ENCODE measurements at places on chromosomes 11 and 22.

- no peak for DNase-seq
Observed at GRCh38 chr11:12397931-12398334, 20.6 kb downstream of the PARVA start.

GRCh38 chr11:45915446-45915845, 2.2 kb downstream of the PEX16 start:
- no peak for DNase-seq

DNA sequence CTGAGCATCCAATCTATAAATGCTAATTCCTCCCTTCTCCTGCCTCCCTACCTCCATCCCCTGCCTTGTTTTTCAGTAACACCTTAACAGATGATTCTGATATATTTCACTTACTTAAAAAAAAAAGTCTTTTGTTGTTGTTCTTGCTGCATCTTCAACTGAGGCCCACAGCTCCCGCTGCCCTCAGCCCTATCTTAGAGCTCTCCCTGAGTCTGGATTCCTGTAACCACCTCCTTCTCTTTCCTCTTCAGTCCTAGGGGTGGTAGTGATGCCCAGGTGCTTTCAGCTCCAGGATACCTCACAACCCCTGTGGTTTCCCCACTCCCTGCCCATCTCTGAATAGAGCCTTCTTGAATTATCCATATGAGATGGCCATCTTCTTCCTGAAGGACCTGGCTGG, 3.7 kb upstream of the KCNE3 start:
- no peak for DNase-seq

DNA sequence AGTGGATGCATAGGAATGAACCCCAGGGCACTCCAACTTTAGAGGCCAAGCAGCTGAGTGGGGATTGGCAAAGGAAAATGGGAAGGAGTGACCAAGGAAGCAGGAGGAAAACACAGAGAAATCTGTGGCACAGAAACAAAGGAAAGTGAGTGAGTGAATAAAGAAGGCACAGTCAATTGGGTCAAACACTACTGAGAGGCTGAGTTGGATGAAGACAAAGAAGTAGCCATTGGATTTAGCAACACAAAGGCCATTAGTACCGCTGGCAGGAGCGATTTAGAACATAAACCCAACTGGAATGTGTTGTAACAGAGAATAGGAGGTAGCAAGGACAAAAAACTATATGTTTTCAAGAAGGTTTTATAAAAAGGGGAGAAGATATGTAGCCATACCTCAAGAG, 6.6 kb upstream of the NXPE1 start:
- no peak for DNase-seq

GRCh38 chr11:132093536-132094259, 723.3 kb downstream of the NTM start:
- DNase-seq: no peak

GRCh38 chr22:24247564-24248344, 2.9 kb upstream of the GGT5 start:
- DNase-seq: peak; percentile 98

GRCh38 chr22:27231266-27231665, 570.3 kb downstream of the MN1 start:
- DNase-seq: no peak

DNA sequence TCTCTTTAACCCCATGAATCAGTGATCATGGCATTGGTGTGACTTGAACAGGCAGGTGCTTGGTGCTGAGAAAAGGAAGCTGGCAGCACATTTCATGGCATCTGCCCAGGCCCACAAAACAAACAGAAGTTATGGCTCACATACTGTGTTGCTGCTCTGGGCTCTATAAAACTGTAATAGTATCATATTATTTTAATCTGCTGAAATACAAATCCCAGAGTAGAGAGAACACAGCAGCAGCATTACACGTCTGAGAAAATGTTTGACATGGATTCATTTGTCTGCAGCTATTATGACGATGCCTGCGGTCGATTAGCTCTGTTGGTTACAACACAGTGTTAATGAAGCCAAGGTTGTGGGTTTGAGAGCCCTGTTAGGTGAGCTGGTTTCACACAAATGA, 80.8 kb downstream of the ALX4 start:
- DNase-seq: no peak

GRCh38 chr11:34510673-34511072, 2.9 kb downstream of the ELF5 start:
- DNase-seq: no peak

GRCh38 chr22:48629631-48630432, 1197.8 kb downstream of the BRD1 start:
- no peak for DNase-seq

DNA sequence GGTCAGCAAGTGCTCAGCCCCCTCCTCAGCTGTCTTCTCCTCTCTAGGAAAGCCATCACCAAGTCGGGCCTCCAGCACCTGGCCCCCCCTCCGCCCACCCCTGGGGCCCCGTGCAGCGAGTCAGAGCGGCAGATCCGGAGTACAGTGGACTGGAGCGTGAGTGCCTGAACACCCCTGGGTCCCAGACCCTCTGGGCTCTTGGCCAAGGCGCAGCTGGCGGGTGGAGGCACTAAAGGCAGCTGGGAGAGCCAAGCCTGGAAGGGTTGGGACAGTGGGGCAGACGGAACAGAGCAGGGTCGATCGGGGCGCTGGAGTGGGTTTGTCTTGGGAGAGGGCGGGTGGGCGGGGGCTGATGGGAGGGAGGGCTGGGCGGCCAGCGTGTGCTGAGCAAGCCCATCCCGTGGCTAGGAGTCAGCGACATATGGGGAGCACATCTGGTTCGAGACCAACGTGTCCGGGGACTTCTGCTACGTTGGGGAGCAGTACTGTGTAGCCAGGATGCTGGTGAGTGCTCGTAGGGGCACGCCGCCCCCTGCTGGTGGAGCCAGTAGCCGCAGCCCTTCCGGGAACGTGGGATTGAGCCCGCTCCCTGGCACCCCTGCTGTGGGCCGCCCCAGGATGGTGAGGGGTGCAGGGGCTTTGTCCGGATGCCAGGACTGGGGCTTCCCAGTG, 14.1 kb upstream of the MDK start:
- no peak for DNase-seq

- DNase-seq: no peak
Observed at GRCh38 chr11:106621484-106621883, 396.8 kb downstream of the GUCY1A2 start.

- DNase-seq: peak; percentile 85
Observed at GRCh38 chr11:8871171-8871775, 39.7 kb upstream of the AKIP1 start.

GRCh38 chr11:67664213-67664585, 10.2 kb downstream of the ALDH3B2 start:
- DNase-seq: peak; percentile 69

GRCh38 chr11:12280838-12281565, 96.4 kb upstream of the PARVA start:
- DNase-seq: peak; percentile 60

DNA sequence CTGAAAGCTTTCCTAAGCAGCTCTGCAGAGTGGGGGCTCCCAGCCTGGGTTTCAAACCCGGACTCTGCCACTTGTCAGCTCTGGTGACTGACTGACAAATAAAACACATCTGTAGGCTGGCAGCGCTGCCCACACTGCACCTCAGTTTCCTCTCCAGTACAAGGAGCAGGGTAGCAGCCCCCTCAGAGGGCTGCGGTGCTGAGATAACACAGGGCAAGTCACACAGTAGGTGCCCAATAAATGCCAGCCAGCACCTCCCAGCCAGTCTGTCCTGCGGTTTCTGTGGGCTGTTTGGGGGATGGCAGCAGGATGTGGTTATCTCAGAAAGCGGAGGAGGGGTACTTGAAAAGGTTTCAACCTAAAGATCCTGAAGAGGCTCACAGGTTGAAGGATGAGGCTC, 1.5 kb downstream of the SYT12 start:
- no peak for DNase-seq

GRCh38 chr11:69535908-69536307, 54.4 kb downstream of the LINC01488 start:
- DNase-seq: peak; percentile 65

- no peak for DNase-seq
Observed at GRCh38 chr22:34885852-34886251, 180.1 kb upstream of the ISX start.

- DNase-seq: no peak
Observed at GRCh38 chr22:44721213-44721612, 19.2 kb downstream of the PRR5 start.

GRCh38 chr11:61115498-61116224, 13.4 kb downstream of the CD5 start:
- DNase-seq: peak; percentile 72

GRCh38 chr11:34309965-34310364, 47.8 kb downstream of the ABTB2 start:
- DNase-seq: no peak

DNA sequence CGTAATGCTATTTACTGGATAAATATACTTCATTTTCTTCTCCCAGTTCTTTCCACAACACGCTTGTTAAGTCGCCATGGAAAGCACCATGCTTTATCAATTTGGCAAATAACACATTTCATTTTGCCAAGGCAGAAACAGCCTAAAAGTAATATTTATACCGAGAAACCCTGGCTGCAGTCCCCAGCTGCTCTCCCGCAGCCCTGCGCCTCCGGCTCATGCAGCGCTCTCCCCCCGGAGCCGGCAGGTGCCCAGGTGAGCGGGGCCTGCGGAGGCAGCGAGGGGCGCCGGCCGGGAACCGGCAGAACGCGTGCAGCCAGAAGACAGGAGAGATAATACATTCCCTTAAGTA, 681 bp upstream of the ARHGEF12 start:
- DNase-seq: no peak

DNA sequence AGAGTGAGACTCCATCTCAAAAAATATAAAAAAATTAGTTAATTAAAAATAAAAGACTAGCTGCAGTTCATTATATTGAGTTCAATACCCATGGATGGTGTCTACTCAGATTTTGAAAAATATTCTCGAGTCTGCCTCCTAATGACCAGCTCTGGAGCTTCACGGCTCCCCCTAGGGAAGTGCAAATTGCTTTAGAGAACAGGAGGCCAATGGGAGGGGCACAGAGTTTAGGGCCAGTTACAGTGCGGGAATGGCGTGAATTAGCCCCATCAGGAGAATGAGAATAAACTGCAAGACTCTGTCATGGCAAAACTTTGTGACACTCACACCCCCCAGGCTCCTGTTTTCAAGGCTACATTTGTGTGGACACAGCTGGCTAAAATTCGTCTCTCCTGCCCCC, 4.6 kb downstream of the FGF4 start:
- no peak for DNase-seq

DNA sequence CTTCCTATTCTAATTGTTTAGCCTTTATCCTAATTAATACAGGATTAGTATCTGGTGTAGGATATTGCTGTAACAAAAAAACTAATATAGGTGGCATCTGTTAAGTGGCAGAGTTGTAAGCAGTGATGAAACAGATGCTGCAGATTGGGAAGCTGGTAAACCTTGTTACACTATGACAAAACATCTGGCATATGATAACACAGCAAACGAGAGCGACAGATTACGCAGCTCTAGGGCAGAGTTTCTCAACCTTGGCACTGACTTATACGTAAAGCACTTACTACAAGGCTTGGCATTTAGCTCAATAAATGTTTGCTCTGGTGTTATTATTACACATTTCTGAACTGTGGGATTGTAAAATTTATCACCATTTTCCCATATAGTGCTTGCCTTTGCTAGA, 137.0 kb downstream of the ATG16L2 start:
- no peak for DNase-seq

- no peak for DNase-seq
Observed at GRCh38 chr11:88043149-88043548, 132.1 kb downstream of the RAB38 start.

- DNase-seq: no peak
Observed at GRCh38 chr11:106271086-106271485, 193.6 kb downstream of the AASDHPPT start.

DNA sequence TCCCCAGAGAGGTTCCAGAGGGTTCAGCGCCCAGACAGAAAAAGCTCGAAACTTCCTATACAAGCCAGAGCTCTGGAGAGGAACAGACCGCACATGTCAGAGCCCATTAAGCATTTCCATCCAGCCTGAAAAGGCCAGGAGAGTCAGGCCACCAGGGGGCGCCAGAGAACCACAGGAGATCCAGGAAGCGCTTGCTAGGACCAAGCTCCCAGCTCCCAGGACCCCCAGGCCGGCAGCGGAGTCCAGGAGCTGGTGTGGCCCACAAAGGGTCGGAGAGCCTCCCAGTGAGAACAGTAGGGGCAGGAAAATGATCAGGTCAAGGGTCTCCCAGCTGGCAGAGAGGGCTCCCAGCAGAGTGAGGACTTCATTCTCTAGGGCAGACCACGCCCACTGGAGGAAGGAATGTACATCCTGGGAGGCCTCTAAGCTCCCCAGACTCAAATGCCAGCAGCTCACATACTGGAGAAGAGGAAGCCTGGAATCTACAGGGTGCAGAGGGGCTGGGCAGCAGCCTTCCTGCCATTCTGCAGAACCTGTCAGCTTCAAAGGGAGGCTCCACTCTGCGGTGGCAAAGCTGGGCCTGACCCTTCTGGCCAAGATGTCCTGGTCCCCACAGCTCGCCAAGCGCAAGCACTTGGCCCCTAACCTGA, 2.1 kb upstream of the MEI1 start:
- peak; percentile 98 for DNase-seq

DNA sequence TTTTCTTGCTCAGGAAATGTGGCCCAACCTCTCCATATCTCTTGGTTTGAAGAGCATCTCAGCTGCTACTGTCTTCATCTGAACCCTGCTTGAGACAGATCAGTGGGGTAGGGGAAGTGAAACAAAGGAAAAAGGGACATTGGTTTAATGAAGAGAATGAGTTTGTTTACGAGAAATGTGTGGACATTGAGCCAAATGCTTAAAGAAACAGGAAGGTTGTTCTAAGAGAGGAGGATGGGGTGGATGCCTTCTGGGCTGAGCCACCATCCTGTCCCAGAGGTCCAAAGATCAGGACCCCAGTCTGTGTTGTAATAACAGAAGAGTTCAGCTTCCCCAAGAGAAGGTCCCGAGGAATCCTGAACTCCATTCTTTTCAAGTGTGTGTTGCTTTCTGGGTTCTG, 369.7 kb downstream of the INSC start:
- DNase-seq: no peak

GRCh38 chr22:26785932-26786331, 128.5 kb downstream of the MIAT start:
- DNase-seq: no peak

- no peak for DNase-seq
Observed at GRCh38 chr22:39847477-39847876, 46.1 kb downstream of the ENTHD1 start.

DNA sequence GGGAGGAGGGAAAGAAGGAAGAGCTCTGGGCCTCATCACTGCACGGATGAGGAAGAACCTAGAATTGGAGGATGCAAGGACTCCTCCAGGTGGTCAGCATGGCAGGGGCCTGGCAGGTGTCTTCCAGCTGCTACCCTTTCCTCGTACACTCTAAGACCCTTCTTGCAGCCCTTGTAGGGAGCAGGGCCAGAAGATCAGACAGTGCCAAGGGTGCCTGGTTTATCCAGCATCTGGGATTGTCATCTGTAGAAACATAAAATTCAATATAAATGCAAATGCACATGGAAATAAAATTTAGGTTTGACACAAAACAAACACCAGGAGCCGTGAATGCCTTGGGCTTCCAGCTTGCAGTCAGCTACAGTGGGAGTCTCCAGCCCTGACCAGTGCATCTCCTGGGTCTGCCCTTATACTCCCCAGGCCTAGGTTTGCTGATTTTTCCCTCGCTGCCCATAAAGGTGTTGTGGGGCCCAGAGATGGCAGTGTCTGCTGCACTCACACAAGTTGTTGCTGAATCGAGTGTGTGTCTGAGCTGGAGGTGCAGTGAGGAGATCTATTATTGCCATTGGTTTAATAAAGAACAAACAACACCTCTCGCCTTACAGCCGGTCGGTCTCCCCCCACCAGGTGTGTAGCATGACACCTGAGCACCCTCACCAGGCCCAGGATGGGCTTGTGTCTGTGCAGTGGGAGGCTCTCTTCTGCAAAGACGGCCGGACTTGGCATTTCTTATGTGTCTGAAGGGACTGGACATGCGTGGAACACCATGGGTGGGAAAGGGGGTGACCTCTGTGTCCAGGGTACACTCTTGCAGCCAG, 87.1 kb downstream of the BCR start:
- DNase-seq: no peak

Data from posterior vena cava (tissue), 2 donors.